ENCODE measurements at places on chromosomes 12 and 14.

- DNase-seq, result no peak
These were observed 64.8 kb downstream of the DENND5B start for GRCh38 chr12:31526158-31526546.

- no peak for DNase-seq
These were observed 243.6 kb downstream of the TMTC2 start for GRCh38 chr12:82930301-82930700.

GRCh38 chr12:16323010-16323409 lies 24.4 kb upstream of the MGST1 start:
- DNase-seq, result peak; percentile 7

DNA sequence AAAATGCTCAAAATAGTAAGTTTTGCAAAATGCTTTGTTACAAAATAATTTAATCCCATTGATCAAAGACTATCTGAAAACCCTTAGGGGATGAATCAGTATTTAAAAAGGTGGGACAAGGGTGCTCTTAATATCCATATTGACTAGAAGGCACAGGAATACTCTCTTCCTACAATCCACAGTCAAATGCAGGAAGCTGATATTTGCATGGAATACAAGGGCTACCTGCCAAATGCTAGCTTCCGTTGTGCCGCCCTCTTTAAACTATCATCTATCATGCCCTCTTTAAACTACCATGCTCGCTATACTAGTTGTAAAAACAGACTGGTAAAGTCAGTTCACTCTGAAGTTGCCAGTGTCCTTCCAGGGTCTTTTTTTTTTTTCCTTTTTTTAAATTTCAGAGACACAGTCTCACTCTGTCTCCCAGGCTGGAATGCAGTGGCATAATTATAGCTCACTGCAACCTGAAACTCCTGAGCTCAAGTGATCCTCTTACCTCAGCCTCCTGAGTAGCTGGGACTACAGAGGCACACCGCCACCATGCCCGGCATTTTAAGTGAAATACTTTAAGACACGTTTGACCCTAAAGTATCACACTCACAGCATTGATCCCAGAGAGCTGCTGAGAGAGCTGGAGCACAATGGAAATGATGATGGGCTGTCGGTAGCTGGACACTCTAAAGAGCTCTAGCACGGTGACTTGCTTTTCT lies 6.7 kb downstream of the SLC2A3 start:
- DNase-seq, result no peak

GRCh38 chr12:104303538-104304151 lies at the start of gene EID3:
EID3 (plus strand) TSS chr12:104303739; CDS start chr12:104303935, 196 bp downstream.
- DNase-seq, result peak; percentile 85

DNA sequence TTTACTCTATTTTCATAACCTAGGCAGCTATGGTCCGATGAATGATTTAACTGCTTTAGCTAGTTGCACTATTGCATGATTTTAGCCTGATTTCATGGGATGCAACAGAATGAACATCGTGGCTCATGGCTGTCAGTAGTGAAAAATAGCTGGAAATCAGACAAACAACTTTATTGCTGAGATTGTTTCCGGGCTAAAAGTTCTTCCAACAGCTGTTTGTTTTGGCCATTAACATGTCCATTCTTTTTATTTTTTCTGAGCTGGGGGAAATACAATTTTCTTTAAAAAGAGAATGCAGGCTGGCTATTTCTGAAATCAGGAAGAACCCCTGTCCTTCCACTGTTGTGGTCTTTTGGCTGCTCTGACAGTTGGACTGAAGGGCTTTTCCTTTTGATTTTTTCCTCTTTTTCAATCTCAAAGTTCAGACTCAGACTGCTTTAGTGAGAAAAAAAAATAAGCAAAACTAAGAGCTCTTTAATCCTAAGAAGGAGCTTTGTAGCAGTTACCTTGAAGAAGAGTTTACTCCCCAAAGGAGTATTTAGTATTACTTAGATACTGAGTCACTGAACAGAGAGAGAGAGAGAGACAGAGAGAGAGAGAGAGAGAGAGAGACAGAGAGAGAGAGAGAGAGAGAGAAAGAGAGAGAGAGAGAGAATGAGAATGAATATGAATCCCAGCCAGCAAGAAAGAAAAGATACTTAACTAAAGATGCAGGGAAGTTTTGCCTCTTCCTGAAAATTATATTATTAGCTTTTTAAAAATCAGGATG lies at the start of gene NAV3:
TSS of gene NAV3 (plus strand) at position 312 of the 769 bp plus-strand sequence. CDS start 568 bp downstream, outside the sequence.
- peak; percentile 46 for DNase-seq

Measured in adipocyte (in vitro differentiated cells).